ENCODE measurements at places on chromosomes 7 and 10.

DNA sequence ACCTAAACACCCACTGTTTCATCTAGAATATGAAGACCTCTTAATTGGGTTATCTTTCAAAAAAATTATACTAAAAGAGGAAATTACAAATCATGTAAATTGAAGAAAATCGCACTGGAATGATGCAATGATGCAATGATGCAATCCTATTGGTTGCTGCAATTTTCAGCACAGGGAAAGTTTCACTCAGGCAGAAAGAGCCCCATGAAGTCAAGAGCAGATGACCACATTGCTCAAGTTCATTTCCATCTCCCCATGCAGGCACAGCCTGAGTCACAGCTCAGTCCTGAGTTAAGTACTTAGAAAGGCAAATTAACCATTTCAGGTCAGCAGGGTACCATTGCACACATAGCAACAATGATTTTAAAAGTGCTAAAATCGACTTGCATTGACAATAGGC lies 180.3 kb upstream of the MYO3A start:
- DNase-seq = no peak

GRCh38 chr7:8260871-8261694 lies 884 bp downstream of the ICA1 start:
- no peak for DNase-seq

DNA sequence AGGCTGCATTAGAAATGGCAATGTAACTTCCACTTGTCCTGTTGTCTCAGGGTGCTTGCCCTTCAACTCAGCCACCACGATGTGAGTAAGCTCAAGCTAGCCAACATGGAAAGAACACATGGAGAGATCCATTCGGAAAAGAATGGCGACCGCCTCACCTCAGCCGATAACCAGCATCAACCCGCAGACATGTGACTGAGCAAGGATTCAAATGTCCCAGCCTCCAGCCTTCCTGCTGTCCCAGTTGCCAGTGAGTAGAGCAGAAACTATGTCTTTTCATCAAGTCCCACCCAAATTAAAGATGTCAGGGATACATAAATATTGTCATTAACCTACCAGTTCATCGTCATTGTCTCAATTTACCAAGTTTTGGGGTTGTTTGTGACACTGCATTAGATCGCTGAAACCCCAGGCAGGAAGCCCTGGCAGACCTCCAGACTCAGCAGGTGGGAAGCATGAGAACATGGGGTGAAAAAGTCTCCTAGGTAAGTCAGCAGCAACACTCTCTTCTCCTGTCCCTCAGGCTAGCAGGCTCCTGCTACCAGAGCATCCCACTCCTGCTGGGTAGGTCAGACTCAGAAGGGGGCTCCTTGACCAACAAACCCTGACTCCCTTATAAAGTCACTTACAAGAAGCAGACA lies 67.0 kb downstream of the OSBPL3 start:
- DNase-seq = no peak

- DNase-seq = no peak
These were observed 34.1 kb downstream of the LRRC20 start for GRCh38 chr10:70348228-70348850.

- DNase-seq = no peak
These were observed 72.3 kb downstream of the AMZ1 start for GRCh38 chr7:2760098-2760889.

GRCh38 chr10:29304995-29305335 lies 16.1 kb downstream of the LYZL1 start:
- no peak for DNase-seq

DNA sequence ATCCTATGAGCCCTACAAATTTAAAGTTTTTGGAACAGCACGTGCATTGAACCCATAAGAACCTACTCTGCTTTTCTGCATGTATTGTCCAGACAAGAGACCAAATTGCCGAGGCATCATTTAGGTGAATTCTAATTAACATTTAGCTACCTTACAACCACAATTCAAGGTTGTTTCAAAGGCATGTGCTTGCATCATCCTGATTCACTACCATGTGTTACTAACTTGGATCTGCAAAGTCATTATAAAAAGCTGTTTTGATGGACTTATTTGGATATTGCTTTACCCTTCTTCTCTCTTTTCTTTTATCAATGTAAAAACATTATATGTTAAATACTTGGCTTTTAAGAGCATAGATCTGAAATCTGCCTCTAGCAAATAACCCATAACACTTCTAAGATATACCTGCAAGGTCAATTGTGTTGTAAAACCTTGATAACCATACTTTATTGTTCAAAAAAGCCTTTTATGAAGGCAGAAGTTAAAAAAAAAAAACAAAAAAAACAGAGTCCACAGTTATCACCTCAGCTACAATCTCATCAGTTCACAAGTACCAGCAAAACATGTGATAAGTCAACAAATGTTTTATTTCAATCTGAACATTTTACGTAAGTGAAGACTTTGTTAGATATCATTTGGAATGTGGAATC lies 51.9 kb downstream of the CFTR start:
- DNase-seq = no peak

GRCh38 chr7:132993377-132994013 lies 88.4 kb downstream of the CHCHD3 start:
- DNase-seq = no peak

DNA sequence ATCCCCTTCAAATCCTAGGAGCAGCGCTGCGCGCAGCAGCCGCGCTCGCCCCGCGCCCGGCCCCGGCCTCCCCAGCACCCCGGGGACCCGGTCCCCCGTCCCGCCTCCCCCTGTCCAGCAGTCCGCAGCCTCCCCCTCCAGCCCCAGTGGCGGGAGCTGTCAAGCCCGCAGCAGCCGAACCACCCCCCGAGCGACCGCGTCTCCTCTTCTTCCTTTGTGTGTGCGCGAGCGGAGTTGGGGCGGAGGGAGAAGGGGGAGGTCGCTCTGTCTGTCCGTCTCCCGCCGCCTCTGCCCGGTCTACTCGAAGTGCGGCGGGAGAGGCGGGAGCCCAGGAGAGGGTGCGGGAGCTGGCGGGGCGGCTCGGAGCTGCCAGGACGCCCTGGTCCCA lies 375 bp upstream of the CHN2 start:
- no peak for DNase-seq

GRCh38 chr7:27132978-27133377 lies 2.4 kb upstream of the HOXA4 start:
- DNase-seq = no peak

DNA sequence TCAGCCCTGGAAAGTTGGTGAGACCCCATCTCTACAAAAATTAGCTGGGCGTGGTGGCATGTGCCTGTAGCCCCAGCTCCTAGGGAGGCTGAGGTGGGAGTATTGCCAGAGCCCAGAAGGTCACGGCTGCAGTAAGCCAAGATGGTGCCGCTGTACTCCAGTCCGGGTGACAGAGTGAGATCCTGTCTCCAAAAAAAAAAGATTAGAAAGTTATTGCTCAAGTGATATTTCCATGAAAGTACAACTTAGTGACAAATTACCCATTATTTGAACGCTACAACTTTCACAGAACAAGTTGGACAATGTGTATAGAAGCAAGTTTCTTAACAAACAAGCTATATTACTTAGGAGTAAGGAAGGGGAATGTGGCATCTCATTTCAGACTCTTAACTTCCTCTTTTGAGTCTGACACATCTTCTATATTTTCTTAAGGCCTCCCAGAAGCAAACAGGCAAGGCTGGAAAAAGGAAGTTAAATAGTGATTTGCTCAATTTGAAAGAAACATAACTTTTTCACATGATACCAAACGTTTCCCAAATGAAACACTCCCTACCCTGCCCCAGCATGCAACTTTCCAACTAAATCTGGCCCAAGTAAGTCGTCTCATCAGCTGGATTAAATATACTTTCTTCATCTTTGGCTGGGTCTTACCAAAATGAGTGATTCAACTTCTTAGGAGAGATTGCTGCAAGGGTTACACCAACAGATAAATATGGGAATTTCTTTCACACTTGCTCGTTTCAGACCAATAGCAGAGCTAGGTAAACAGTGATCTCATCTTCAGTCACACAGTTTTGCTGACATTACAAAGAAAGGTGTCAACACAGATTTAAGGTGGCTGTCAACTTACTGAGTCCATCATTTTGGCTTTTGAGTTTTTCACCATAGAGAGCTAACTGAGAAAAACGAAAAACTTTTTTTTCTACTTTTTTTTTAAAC lies 66.3 kb upstream of the KLF6 start:
- DNase-seq = no peak

DNA sequence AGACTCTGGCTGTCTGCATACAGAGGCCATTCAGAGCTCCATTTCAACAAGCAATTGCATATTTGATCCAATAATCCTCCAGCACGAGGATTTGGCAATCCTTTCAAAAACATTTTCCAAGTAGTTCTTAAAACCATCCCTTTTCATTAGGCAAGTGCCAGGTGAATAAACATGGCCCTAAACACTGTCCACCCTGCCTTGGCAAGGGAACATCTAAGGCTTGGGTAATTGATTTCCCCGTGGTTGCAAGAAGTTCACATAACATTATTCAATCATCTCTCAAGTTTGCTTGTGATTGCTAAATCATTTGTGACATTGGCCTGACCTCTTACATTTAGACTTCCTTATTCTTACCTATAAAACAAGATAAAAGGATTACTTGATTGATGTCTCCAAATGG lies 175.2 kb downstream of the CTTNBP2 start:
- DNase-seq = no peak

- DNase-seq = no peak
These were observed 182.2 kb upstream of the AOAH start for GRCh38 chr7:36906448-36906847.

DNA sequence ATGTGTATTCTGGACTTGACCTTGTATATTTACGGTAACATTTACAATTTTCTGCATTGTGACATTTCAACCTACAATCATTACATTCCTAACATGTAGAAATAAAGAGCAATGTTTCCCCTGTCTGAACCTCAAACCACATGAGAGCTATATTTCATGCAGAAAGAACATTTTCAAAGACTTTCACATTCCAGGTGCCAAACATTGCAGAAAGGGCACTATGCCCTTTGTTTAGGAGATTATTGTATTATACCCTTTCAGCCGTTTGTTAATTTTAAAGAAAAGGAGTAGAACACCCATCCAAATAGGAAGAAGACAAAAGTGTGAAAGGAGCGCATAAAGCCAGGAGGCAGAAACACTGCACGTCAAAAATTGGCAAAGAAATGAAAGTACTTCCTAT lies 260.4 kb downstream of the RELN start:
- no peak for DNase-seq

- DNase-seq = no peak
These were observed 1008.6 kb downstream of the NRG3 start for GRCh38 chr10:82883603-82884002.

DNA sequence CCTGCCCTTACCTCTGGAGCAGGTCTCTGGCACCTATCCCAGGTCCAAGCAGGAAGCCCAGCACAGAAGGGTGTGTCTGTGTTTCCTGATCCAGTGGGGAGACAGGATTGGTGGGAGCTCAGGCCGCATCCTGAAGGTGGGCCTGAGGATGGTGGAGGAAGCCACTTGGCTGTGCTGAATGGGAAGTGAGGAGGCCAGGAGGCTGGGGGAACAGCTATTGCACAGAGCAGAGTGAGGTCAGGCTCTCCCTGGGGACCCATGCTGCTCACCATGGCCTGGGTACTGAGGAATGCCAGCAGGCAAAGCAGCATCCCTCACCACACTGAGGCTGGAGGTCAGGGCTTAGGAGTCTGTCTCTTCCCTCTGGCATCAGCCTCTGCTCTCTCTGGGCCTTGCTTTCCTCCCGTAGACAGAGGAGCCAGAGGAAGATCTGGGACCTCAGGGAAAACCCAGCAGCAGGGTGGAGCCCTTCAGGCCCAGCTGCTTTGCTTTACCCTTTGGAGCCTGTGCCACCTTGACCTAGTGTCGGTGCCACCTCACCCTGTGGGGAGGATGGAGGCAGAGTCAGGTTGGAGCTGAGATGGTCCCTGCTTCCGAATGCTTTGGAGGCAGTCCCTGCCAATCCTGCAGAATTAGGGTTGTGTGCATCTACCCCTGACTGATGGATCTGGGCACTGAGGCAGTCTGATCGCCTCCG lies 39.0 kb downstream of the CDH23 start:
- DNase-seq = no peak

GRCh38 chr7:147607157-147607800 lies 983.3 kb upstream of the C7orf33 start:
- no peak for DNase-seq

Data from activated gamma-delta T cell treated with Interleukin-2 at 50 U/mL for 16 hours (primary cell).